ENCODE measurements at places on chromosomes 3 and 15.

GRCh38 chr3:49639551-49639950 lies 34.6 kb upstream of the APEH start:
- no peak for DNase-seq

- no peak for DNase-seq
These were observed 141.6 kb upstream of the SLC2A2 start for GRCh38 chr3:171168086-171168485.

GRCh38 chr3:14238356-14238755 lies 59.7 kb downstream of the LSM3 start:
- DNase-seq, result no peak

DNA sequence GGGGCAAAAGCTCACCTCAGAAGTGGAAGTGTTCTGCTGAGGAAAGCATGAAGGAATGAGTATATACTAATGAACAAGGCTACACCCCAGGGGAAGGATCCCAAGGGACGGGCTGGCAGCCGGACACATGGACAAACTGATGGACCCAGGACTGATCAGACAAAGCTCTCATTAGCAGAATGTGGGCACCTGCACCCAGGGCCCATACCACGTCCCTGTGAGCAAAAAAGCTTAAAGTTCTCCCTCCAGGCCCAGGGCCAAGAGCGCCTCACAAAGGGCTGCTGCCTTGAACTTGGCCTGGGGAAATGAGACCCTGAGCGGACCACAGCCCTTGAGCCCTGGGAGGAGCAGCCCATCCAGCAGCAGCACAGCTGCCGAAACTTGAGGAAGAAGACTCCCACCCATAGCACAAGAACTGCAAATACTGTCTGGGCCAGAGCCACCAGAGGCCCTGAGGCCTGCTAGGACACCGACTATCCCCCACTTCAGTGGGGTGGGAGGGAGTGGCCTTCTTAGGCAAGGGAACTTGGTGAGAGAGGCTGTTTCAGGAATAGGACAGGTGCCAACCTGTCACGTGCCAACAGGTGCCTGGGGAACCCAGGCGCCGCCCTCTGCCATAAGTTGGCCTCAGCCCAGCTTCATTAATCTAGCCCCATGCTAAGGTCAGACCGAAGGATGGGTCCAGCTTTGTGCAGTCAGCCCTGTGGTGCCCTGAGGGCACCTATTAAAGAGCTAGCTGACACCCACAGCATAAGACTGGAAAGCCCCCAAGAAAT lies 2.3 kb upstream of the GMPPB start:
- DNase-seq, result no peak

- no peak for DNase-seq
These were observed 27.4 kb upstream of the GP9 start for GRCh38 chr3:129033151-129033550.

- no peak for DNase-seq
These were observed 614.0 kb upstream of the AGTR1 start for GRCh38 chr3:148083526-148084182.

Measured in activated CD8-positive, alpha-beta memory T cell treated with anti-CD3 and anti-CD28 coated beads for 48 hours (primary cell).